ENCODE measurements at places on chromosomes 16 and 17.
A peak's percentile ranks its signal among the peaks of the same experiment; 100 is the strongest.

DNA sequence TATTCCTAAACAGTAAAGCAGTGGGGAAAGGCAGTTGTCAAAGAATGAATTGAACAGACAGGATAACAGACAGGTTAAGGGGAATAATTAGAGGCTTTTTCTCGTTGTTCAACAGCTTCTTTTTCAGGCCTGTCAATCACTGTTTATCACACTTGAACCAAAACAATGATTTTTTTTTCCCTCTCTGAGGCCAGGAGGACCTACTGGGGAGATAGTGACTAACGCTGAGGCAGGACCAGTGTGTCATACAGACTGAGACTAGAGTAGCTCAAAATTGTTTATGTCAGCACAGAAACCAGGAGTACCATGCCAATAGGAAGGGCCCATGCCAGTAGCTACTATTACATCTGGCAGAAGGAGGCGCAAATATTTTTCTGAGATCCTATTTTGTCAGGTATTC, 41.3 kb upstream of the NLK start:
- no peak for DNase-seq

- no peak for DNase-seq
These were observed 27.1 kb downstream of the SCPEP1 start for GRCh38 chr17:57004944-57005579.

DNA sequence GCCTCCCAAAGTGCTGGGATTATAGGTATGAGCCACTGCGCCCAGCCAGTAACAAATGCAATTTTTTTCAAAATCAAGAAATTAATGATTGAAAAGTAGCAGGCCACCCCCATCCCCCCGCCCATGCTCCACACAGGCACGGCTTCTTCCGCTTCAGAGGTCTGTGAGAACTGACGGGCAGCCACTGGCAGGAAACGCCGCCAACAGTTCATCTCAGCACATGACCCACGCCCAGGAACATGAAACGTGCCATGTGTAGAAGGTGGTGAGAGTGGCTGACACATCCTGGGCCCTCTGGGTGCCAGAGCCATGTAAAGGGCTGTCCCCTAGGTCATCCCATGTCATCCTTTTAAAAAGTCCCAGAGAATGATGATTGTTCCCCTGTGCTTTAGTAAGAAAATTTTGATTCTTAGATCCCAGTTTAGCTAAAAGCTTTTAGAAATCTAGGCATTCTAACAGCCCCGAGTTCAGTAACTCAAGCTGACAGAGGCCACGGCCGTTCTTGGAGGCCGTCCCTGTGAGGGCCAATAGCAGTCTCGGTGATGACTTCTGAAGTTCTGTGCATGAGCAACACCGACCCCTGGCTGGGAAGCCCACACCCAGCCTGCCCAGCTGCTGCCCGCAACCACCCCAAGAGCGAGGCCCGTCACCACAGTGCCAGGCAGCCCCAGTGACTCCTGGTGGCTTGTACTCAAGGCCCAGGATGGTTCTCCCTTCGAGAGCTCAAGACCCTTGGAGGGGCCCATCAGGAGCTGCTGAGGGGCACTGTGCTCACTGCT, 52.1 kb downstream of the KLHDC4 start:
- no peak for DNase-seq

GRCh38 chr16:54076006-54076504, 210.5 kb downstream of the IRX3 start:
- no peak for DNase-seq

GRCh38 chr17:46071796-46072195, 72.7 kb downstream of the STH start:
- no peak for DNase-seq

GRCh38 chr17:57810721-57811637, 38.9 kb downstream of the MRPS23 start:
- peak; percentile 78 for DNase-seq

- no peak for DNase-seq
These were observed 39.3 kb downstream of the YPEL2 start for GRCh38 chr17:59370593-59371299.

DNA sequence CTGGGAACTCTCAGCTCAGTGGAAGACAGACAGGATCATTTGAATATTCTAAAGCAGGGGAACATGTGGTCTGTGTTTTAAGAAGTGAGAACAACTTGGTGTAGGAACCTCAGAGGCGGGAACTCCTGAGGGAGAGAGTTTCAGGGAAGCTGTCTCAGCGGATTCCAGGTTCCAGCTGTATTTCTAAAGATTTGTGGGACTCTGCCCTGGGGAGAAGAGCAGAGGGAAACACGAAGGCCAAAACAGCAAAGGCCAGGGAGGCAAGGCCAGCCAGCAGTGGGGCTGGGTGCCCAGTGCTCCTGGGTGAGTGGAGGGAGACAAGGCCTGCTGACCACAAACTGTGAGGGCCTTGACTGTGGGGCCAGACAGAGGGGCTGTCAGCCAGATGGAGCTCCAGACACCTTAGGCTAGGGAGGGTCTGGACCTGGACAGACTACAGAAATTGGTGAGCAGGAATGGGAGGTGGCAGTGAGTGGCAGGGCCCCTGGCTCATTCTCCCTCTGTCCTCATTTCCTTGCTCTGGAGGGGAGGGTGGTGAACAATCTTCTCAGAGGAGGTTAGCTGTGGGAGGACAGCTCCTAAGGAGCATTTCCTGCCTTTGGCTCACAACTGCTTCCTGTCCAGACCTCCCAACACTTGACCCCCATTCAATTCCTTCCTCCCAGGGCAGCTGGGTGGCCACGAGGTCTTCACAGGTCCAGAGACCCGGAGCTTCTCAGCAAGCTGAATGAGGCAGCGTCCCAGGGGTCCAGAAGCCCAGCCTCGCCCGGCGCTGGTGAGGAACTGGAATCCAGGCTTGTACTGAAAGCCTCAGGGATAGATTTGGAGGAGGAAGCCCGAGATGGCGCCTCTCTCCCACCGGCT, 21.0 kb upstream of the FZD2 start:
- DNase-seq: peak; percentile 44

DNA sequence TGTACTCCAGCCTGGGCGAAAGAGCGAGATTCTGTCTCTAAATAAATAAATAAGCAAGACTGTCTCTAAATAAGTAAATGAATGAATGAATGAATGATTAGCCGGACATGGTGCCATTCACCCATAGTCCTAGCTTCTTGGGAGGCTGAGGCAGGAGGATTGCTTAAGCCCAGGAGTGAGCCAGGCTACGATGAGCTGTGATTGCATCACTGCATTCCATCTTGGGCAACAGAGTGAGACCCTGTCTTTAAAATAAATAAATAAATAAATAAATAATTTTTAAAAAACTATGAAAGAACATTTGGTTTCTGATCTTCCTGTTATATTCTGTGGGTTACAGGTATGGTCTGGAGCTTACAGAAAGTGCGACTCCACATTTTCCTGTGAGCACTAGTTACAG, 65.0 kb downstream of the C17orf58 start:
- DNase-seq: no peak

DNA sequence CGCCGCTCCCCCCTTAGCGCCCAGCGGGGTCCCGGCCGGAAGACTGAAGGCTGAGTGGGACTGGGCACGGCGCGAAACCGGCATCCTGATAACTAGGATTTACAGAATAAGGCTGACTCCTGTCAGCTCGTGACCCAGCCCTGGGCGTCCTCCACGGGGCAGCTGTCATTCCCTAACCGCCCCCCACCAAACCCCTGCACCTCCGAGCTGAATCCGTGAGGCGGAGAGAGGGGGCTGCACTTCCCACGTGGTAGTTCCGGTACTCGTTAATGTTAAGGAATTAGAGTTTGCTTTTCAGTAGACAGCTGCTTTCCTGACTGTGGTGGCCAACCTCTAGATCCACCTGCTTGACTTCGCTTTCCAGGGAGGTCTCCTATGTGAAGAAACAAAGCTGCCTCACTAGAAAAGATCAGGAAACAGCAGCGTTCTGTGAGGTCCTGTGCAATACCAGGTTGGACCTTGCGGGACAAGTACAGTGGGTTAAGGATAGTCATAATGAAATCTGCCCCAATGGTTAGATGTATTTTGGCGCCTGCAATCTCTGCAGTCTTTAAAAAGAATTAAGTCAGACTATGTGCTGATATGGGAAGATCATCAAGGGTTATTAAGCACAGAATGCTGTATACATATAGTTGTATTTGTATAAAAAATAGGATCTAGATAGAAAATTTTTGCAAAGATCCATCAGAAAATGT, 1.1 kb upstream of the WBP2 start:
- DNase-seq: no peak

DNA sequence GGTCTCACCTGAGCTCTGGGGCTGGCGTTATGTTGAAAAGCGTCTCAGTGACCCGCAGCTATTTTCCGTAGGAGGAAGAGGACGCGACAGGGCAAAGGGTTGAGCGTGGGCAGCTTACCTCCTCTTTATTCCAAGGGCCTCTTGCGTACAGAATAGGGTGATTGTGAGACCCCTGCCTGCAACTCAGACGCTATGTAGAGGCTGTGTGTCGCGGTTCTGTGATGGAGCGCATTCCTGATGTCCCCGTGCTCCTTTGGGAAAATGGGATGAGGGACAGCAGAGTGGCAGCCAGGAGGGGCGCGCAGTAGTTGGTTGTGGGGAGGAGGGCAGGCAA, 531 bp upstream of the CDH8 start:
- no peak for DNase-seq

DNA sequence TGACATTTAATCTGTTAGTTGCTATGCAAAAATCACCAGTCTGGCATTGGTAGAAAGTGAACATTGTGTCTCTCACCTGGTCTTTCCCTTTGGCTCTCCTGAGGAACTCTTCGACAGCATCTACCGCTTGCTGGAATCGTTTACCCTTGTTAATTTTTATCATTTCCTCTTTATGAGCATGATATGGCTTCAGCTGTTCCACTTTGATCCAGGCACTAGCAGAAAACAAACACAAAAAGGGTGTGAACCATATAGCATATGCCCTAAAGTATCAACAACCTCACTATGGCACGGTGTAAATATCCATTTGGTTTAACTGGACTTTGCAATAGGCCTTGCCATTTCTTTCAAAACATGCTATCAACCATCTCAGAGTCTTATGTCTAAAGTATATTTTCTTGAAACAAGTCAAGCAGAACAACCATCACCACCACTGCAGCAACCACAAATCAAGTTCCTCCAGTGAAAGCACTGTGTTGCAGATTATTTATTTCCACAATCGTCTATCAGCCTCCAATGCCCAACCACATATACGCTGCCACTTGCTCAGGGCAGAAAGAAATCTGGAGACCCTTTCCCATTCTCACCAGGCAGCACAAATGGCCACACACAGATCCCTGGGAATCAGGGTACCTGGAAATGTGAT, 14.3 kb downstream of the GLYR1 start:
- DNase-seq: no peak

DNA sequence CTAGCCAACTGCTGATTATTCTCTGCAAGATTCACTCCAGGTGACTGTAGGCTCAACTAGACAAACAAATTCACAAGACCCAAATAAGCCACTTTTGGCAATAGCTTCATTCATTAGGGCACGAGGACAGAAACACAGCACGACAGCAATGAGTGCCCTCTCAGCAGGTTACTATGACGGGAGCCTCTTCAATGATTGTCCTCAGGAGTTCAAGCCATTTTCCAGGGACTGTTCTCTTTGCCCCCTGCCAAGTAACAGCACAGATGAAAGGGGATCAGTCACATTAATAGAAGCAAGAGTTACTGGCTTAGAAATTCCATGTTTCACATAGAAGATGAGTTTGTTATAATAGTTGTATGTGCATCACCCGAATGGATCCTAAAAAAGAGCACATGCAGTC, 712.2 kb downstream of the CDH8 start:
- no peak for DNase-seq

DNA sequence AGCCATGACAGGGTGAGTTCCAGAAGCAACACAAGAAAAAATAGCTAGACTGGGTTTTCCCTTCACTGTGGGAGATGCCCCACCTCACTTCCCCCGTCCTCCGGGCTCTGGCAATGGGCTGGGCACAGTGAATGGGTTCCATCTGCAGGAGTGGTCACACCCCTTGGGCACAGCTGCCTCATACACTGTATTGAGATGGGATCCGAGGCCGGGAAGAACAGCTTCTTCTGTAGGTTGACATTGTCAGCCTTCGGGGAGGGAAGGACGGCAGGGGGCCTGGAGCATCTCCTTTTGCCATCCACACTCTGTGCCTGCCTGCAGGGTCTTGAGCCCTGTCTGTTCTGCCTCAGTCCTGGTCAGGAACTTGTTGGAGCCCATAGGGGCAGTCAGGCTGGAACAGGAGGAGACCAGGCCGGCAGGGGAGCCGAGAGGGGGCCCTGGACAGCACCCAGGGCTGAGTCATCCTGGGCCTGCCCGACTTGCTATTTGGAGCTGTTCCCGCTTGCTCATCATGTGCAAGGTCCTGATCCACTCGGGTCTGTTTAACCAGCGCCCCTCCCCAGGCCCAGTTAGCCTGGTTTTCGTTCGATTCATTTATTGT, 286.7 kb downstream of the SEC14L1 start:
- DNase-seq: peak; percentile 82

DNA sequence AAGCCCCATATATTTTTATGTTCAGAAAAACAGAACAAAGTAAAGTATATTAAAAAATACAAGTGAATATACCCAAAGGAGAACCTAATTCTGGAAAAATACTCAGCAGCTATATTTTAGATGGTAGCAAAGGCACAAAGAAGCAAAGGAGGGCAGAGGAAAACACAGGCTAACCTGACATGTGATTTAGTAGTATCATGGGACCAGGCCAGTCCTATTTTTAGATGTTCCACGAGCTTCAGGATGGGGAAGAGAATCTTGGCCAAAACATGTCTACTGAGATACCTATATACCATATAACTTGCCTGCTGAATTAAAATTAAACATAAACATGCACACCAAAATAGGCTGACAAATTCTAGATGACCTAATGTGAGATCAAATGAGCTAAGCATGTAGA, 32.9 kb downstream of the SMYD4 start:
- no peak for DNase-seq
